ENCODE measurements at places on chromosomes 11 and 22.

DNA sequence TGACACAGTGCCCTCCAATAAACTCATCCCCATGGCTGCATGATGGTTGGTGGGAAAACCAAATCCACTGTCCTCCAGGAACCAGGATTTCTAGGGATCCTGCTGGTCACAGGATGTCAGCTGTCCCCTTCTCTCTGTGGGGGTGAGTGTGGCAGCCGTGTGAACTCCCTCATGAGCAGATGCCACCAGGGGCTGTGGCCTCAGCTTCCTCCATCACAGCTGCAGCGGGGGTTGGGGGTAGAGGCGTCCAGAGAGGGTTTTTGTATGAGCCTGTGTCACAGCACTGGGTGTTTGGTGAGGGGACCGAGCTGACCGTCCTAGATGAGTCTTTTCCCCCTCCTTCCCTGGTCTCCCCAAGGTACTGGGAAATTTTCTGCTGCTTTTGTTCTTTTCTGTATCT is 26.4 kb downstream of the IGLL5 start:
- no peak for DNase-seq

GRCh38 chr22:30422481-30423300 is 2.9 kb upstream of the MTFP1 start:
- no peak for DNase-seq

DNA sequence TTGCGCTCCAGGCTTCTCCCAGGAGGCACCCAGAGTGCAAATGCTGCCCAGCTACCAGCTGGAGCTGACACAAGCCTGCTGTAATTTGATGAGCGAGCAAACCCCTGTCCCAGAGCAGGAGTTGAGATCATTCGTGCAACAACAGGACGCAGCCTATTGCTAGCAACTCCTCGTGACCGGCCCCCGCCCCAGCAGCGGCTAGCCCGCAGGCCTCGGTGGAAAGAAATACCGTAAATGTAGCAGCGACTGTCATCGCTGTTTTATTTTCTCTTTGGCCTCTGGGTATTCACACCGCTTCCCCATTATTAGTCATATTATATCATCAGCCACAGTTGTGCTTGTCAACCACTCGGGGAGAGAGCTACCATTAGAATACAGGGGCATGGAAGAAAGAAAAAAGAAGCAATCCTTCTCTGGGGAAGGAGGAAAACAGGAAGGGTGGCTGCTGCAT is 59.2 kb upstream of the ATXN10 start:
- no peak for DNase-seq

DNA sequence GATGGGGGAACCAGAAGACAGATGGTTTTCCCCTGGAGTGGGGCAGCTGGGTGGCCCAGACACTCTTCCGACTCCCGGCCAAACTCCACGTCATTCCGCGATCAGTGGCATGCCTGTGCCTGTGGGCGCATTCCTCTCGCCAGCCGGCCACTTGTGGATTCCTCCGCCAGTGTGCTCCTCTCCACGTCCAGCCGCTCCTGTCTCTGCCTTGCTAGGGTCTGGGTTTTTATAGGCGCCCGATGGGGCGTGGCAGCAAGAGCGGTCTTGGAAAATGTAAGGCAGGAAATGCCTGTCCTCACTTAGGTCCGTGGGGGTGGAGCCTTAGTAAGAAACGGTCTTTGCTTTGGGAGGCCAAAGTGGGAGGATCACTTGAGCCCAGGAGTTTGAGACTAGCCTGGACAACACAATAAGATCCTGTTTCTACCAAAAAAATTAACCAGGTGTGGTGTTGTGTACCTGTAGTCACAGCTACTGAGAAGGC is 81.6 kb upstream of the SEPTIN5 start:
- DNase-seq = no peak

DNA sequence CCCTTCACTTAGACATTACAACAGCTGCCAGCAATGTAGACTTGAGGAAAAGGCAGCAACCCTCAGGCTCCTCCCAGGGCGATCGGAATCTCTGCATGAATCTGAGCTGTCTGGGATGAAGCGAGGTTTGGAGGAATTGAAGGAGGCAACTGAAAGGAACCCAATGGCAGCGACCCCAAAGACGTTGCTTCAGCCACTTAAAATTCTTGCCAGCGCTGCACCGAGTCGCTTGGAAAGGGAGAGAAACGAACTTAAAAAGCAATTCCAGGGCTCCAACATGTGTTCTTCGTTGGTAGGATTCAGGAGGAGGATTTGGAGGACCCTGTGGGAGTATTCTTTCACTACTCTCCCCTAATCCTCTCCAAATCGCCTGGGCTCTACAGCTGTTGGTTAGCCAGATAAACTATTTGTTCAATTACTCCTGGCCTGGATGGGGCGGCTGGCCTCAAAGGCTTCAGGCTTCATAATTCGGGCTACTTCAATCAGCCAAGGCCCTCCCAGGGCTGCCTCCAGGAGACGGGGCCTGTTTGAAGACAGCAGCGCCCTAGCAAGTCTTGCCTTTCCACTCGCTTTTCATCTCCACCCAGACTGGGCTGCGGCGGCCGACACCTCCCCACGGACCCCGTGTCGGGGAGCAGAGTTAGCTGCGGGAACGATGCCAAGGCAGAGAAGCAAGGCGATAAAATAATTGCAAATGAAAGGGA is 72.4 kb upstream of the TMEM45B start:
- DNase-seq = no peak
